ENCODE measurements at places on chromosomes 3 and 15.

DNA sequence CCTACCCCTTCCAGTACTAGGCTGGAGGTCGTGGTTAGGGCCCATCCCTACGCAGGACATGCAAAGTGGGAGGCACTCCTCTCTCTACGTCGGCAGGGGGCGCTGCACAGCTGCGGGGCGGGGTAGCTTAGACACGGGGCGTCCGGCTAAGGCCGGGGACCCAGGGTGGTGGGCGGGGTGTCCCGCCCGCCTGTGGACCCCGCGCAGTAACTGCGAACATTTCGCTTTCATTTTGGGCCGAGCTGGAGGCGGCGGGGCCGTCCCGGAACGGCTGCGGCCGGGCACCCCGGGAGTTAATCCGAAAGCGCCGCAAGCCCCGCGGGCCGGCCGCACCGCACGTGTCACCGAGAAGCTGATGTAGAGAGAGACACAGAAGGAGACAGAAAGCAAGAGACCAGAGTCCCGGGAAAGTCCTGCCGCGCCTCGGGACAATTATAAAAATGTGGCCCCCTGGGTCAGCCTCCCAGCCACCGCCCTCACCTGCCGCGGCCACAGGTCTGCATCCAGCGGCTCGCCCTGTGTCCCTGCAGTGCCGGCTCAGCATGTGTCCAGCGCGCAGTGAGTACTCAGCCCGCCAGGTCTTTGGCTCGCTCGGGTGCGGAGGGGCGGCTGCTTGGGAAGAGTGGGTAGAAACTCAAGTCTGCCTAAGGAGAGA, at the start of gene IL12A:
Gene IL12A (plus strand): TSS at position 219 of the 655 bp plus-strand sequence.
- DNase-seq = peak; percentile 88

DNA sequence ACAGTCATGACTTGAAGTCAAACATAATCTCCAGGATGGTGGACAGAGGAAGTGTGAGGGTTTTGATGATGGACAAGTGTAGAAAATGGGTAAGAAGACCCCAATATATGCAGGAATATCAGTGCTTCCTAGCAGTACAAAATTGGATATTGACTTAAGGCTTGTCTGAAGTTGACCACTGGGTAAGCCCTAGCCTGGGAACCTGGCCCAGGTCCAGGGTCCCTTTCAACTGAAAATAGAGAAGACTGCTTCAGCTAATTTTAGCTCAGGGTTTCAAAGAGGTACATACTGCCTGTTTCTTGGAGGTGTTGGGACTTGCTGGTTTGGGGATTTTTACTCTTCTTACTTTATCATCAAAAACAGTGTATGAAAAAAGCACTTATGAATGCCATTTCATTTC, 4.7 kb downstream of the NR1D2 start:
- DNase-seq = no peak

DNA sequence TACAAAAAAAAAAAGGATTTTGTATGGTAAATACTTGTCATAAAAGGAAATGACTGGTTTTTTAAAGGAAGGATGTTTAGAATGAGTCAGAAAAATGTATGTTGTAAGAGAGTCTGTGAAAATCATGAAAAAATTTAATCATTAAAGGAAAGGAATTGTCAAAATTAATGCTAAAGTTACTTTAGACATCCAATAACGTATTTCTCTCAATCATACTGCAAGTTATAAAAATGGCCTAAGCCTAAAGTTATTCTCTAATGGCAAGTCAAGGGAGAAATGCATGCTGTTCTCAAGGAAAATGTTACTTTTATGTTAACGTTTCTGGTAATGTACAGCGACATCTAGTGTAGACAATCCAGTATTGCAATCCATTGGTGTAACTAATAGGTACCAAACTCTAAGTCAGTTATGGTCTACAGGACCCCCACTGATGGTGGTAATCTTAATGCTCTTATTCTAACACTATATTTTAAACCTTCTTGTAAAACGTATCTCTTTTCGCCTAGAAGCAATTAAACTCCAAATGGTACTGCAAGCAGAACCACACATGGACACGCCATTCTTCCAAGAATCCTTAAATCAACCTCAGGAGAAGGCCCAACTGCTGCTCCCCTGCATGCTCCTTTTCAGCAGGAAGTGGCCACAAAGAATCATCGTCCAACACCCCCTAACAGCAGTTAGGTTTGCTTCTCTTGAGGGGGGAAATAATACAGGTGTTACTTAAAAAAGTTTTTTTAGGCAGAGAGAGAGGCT, 35.2 kb downstream of the NCEH1 start:
- DNase-seq = no peak

- DNase-seq = no peak
Observed at GRCh38 chr3:30693470-30694120, 87.2 kb downstream of the TGFBR2 start.

GRCh38 chr15:90716317-90716975, 700 bp upstream of the BLM start:
- no peak for DNase-seq

DNA sequence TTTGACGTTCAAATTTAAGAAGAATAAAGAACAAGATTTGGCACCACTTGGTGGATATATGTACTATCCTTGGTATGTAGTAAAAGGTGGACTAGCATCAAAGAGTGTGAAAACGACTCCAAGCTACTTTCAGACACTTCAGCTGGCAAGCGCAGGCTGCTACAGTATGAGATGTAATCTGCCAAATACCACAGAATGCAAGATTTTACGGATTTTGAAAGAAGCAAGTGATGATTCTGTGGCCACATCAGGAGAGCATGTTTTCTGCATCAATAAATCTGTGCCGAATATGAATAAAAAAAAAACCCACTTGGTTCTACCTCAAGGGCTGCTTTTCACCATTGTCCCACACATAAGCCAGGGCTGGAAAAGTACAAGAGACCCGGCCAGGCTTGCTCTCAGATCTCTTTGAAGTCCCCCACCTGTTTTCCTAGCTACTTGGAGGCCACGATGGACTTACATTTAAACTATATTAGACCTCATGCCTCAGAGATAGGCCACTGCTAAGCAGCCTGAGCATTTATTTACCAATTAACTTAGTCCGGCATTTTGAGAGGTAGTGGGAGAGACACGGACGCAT, 37.4 kb downstream of the MYO1E start:
- DNase-seq = no peak

DNA sequence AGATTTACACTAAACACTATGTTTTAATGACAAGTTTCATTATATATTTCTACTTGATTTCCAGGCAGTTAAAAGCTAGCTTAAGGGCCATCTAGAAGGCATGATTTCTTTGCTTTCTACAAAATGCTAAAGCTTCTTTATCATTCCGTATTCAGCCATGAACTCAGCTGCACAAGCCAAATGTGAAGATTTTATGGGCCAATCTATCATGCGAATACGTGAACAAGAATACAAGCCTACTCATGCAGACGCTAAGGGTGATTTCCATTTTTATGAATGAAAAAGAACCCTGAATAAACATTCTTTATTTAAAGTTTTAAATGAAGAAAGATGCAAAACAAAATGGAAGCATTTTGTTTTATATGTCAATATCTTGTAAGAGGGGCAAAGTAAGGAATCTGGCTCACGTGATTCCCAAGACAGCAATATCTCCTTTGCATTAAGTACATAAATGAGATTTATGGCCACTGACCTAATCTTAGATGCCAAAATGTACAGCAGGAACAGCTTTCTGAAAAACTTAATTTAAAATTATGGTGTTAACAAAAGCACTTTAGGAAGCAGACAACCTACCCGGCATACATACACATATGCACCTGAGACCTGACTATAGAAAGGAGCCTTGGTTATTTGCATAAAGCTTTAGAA, 215.8 kb downstream of the DPH6 start:
- DNase-seq = no peak
